ENCODE measurements at places on chromosomes 11 and 22.
A peak's percentile ranks its signal among the peaks of the same experiment; 100 is the strongest.

GRCh38 chr22:42289671-42290541 lies 19.5 kb upstream of the TCF20 start:
- DNase-seq, result no peak

GRCh38 chr11:129444274-129444673 lies 68.6 kb downstream of the BARX2 start:
- DNase-seq, result no peak

DNA sequence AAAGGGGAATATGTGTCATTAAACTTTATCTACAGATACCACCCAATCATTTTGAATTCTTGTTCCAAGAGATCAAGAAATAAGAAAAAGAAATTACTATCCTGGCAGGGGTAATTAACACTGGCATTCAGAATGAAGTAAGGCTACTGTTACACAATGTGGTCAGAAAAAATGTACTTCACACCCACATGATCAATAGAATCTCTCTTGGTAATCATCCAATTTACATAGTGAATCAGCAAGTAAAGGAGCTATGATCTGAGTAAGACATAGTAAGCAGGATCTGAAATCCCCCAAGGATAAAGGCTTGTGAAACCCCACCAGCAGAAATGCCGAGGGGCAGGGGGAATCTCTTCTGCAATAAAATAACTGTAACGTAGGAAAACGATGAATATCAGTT lies 466.5 kb downstream of the FAM181B start:
- DNase-seq, result no peak

GRCh38 chr11:16969010-16969999 lies 44.9 kb downstream of the PLEKHA7 start:
- DNase-seq, result no peak

GRCh38 chr11:126518071-126518971 lies 162.8 kb downstream of the ST3GAL4 start:
- DNase-seq, result no peak

DNA sequence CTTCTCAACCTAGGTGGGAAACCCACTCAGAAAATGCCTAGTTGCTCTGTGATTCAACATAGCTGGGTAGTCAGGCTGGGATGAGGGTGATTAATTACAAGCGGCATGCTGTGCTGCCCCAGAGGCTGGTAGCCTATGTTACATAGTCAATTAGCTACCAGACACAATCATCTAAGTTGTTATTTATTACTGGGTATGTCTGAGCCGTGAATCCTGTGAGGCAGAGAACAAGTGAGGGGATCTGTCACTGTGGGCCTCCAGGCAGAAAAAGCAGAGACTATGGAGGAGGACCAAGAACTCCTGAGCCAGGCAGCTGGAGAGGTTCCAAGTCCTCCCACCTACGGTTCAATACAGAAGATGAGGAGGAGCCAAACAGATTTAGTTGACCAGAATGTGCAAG lies 186.6 kb upstream of the BDNF start:
- DNase-seq, result no peak

- no peak for DNase-seq
These were observed 21.0 kb downstream of the TNRC6B start for GRCh38 chr22:40198733-40199132.

DNA sequence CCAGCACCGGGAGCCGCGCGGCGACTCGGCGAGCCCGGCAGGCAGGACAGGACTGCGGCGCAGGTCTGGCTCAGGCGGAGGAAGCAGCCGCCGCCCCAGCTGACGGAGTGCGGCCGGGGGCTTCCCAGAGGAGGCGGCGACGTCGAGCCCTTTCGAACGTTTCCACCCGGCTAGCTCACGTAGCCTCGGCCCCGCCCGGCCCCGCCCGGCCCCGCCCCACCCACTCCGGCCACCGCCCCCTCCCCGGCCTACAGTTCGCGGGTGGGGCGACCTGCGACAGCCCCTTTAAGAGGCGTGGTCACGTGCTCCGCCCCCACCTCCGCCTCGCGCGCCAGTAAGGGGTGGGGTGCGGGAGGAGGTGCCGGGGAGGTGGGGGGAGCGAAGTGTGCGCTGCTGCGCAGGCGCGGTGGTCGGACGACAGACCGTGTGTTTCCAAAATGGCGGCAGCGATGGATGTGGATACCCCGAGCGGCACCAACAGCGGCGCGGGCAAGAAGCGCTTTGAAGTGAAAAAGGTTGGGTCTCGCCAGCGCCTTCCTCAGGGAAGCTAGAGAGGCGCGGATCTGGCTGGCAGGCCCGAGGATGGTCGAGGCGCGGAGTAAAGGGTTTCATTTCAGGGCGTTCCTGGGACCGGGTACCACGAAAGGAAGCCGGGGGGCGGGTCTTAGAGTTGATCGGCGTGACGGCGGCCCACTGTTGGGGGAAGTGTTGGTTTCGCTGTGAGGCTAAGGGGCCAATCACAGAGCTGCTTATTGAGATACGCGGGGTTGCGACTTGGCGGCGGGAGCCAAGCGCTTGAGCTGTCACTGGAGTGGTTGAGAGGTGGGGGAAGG lies at the start of gene RBX1:
Gene RBX1, plus strand, starts transcription at position 417 of the 833 bp plus-strand sequence. Its CDS starts 21 bp downstream, at position 438.
- DNase-seq, result peak; percentile 99

DNA sequence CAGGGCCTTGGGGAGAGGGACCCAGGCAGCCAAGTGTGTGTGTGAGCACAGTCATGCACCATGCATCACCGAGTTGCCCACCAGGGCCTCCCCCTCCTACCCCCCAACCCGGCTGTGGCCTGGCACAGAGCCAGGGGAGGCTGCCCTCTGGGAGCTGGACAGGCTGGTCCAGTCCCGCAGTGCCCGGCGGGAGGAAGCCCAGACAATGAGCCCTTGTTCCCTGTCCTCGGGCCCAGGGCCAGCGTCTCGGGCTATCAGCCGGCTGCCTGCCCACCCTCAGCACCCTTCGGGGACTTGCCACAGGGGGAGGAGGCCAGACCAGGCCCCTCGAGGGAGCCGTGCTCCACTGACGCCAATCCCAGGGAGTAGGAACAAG lies 4.5 kb downstream of the LRRC75B start:
- DNase-seq, result no peak

GRCh38 chr11:11459578-11459977 lies 106.5 kb upstream of the CSNK2A3 start:
- DNase-seq, result no peak

GRCh38 chr11:128796270-128796669 lies 70.8 kb downstream of the KCNJ1 start:
- peak; percentile 79 for DNase-seq

DNA sequence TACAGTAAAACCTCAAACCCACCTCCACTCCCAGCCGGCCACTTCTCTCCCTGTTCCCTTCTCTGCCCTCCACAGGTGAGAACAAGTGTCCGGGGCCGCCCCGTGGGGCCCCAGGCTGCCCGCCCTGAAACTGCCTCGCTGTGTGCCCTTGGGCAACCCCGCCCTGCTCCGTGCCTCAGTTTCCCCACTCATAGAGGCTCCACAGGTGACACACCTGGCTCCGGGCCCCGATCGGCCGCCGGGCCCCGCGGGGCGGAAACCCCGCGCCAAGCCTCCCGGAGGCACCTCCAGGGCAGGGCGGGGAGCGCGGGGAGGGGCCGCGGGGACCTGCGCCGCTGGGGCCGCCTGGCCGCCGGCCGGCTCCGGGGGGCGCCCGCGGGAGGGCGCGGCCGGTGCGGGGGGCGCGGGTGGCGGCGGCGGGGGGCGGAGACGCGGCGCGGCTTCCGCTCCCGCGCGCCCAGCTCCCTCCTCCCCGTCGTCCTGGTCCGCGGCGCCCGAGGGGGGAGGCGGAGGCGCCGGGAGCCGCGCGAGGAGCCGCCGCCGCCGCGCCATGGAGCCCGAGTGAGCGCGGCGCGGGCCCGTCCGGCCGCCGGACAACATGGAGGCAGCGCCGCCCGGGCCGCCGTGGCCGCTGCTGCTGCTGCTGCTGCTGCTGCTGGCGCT lies at the start of gene LRP5:
Gene LRP5, plus strand, starts transcription at position 475 of the 663 bp plus-strand sequence. Its CDS starts 124 bp downstream, at position 599.
- DNase-seq, result no peak

GRCh38 chr11:114132944-114133394 lies 73.5 kb downstream of the ZBTB16 start:
- peak; percentile 64 for DNase-seq

DNA sequence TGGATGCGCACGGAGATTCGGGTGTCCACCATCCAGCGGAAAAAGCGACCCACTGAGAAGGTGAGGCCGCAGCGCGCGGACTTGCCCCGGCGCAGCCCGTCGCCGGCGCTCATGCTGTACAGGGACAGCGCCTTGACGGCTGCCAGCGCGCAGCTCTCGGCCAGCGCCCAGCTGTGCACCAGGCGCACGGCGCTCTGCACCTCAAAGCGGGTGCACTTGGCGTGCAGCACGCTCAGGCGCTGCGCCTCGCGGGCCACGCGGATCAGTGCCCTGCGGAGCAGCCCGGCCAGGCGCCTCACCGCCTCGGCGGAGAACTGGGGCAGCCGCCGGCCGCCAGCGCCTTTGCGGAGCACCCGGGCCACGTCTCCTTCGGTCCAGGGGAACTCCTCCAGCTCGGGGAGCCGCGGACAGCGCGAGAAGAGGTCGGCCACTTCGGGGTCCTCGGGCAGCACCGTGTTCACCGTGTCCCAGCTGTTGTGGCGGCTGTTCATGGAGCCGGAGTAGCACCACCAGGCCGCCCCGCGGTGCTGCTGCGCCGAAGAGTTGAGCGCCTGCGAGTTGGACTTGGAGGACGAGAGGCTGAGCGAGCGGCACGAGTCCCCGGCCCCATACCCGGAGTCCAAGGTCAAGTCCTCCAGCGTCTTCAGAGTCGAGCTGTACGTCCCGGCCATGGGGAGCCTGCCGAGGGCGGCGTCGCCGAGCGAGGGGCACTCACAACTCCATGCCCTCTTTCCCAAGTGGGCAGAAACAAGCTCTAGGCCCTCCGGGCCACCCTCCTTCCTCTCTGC lies 703 bp downstream of the ABTB2 start:
- DNase-seq, result peak; percentile 72
